Caki2 (cell line): ENCODE measurements at places on chromosomes 16 and 17. TPM values are rescaled to one million over a fixed set of nuclear protein-coding genes. Genes with fewer than 3 reads are reported as not detected.

Gene DBNDD1
- total RNA-seq: 0.49 and 2.7 TPM in 2 replicates

GRCh38 chr17:9766970-9767369 lies 24.4 kb downstream of the DHRS7C start:
- DNase-seq: no peak

GRCh38 chr17:31552568-31552967 lies 161.1 kb downstream of the RAB11FIP4 start:
- DNase-seq: no peak

GRCh38 chr16:23509441-23509754 lies 896 bp downstream of the GGA2 start:
- no peak for DNase-seq

DNA sequence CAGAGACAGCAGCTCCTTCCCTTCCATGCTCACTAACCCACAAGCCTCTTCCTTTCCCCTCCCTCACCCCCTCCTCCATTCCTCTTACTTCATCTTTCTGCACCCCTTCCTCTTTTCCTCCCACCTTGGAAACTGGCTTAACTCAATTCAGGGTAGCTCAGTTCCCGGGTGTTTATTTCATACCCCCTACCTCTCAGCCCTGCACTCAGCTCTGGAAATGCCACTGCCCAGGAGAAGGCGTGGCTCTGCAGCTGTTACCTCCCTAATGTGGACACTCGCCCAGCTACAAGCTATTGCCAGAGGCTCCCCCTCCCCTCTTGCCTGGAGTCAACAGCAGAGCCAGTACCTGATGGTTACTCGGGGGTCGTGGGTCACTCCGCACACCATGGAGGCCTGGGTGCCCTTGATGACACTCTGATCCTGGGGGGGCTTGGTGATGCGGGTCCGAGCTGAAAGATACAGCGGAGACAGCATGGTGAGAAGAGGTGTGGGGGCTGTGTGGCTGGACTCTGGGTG lies 118.4 kb upstream of the CDC42EP4 start:
- DNase-seq: no peak

Gene SEZ6
- total RNA-seq: not detected in 2 replicates

Gene SEPTIN1
- not detected in 2 replicates for total RNA-seq

- no peak for DNase-seq
Observed at GRCh38 chr16:31087971-31088370, 772 bp downstream of the PRSS53 start.

DNA sequence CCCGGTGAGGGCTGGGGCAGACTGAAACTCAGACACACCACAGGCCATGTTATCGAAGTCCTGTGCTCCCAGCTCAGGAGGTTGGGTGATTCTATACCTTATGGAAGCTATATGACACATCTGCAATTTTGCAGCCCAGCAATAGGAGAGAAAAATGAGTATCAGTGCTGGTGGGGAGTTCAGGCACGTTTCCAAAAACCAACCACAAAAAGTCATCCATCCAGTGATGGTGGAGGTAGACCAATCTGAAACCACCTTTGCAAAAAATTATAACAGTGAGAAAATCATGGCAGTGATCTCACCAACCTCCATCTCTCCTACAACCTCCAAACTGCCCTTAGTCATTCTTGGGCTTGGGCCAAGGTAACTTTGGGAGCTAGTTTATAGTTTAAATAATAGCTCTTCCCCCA lies 327.9 kb downstream of the SLC39A11 start:
- no peak for DNase-seq
